ENCODE measurements at places on chromosomes 16 and 17.

GRCh38 chr17:153851-154250, 16.5 kb downstream of the SCGB1C2 start:
- H3K27ac ChIP-seq, result no peak overlapping the region
- H3K4me1 ChIP-seq, result no peaks in the 10 kb centered on the region

GRCh38 chr17:1229349-1229899, 40.8 kb upstream of the BHLHA9 start:
- peak; percentile 66 for DNase-seq
- H3K36me3 ChIP-seq, result no peaks in the 10 kb centered on the region
- H3K4me1 ChIP-seq, result no peaks in the 10 kb centered on the region
- peak overlapping the region; percentile 41 for H3K4me3 ChIP-seq

DNA sequence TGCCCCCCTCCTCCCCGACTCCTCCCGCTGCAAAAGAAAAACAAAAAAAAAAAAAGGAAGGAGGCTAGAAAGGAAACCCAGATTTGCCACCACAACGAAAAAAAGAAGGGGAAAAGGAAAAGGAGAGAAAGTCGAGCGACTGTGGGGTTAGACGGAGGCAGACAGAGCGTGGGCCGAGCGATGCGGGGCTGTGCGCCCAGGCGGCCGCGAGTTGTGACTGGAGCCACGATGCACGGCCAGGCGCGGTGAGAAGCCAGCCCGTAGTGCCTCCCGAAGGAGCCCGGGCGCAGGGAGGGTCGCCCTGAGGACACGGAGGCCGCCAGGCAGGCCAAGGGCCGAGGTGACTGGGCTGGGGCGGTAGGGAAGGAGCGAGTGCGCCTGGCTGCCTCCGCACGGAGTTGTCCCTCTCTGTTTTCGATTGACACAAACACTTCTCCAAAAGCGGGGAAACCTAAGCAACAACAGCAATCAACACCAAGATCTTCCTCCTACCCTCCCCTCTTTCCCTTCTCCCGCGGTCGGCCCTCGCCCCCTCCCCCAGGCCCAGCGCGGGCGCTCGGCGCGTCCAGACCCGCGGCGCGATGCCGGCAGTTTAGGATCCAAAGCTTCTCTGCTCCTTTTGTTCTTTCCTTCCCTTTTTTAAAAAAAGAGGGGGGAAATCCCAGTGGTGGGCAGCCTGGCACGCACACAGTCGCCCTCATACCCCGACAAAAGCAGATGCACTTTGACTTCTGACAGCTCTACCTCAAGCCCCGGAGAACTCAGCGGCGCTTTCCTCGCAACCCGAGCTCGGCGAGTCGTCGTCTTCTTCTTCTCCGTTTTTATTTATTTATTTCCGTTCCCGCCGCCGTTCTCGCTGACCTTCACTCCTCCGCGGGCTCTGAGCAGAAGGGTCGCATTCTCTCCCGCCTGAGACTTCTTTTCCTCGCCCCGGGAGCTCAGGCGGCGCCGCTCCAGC, at the start of gene LHX1:
Gene LHX1 (plus strand): TSS at position 475 of the 958 bp plus-strand sequence. CDS start 723 bp downstream, outside the sequence.
- no peak for DNase-seq
- H3K36me3 ChIP-seq, result peaks cover 7% of the 10 kb centered on the region
- H3K4me3 ChIP-seq, result peak within 1 kb of the TSS; percentile 74
- H3K27me3 ChIP-seq, result peaks cover 100% of the 10 kb centered on the region
- no peak within 1 kb of the TSS for H3K27ac ChIP-seq
- peaks cover 50% of the 10 kb centered on the region for H3K4me1 ChIP-seq

DNA sequence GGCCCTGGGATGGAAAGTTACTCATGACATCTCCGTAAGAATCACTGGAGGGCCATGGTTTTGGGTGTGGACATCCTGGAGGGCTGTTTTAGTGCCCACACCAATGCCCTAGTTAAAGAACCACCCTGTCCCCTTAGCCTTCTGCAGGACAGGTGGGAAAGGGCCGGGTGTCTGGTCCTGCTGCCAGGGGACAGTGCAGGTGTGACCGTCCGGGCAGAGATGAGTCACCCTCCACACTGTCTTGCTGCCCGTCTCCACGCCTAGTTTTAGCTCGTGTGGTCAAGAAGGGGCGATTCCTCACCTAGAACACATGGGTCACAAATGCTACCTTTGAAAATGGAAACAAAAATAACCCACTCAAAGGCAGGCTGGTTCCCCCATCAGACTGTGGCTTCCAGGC, 17.0 kb downstream of the CEP295NL start:
- H3K27ac ChIP-seq, result no peak overlapping the region
- DNase-seq, result no peak
- H3K36me3 ChIP-seq, result peaks cover 2% of the 10 kb centered on the region
- H3K4me1 ChIP-seq, result peaks cover 22% of the 10 kb centered on the region

GRCh38 chr17:27413792-27414191, 42.5 kb upstream of the KSR1 start:
- H3K4me3 ChIP-seq, result no peak overlapping the region
- DNase-seq, result no peak
- H3K27me3 ChIP-seq, result no peaks in the 10 kb centered on the region
- H3K27ac ChIP-seq, result no peak overlapping the region
- no peaks in the 10 kb centered on the region for H3K36me3 ChIP-seq
- H3K4me1 ChIP-seq, result no peaks in the 10 kb centered on the region

- no peak for DNase-seq
- no peak overlapping the region for H3K27ac ChIP-seq
- H3K4me1 ChIP-seq, result peaks cover 5% of the 10 kb centered on the region
Observed at GRCh38 chr16:17330044-17330443, 140.7 kb downstream of the XYLT1 start.

GRCh38 chr17:30821871-30822723, 2.4 kb downstream of the CRLF3 start:
- H3K36me3 ChIP-seq, result no peaks in the 10 kb centered on the region
- no peak overlapping the region for H3K4me3 ChIP-seq
- no peak for DNase-seq
- H3K27ac ChIP-seq, result no peak overlapping the region

All from H1 (cell line).